Sigmoid colon (tissue), 7 donors: ENCODE measurements at places on chromosomes 13 and 19. TPM values are rescaled to one million over a fixed set of nuclear protein-coding genes. Genes with fewer than 3 reads are reported as not detected.

SLC5A5 gene
- total RNA-seq, result not detected

ZNF829 gene
- 5.6 TPM for total RNA-seq

PIK3R2 gene
- 7.9 TPM for total RNA-seq

CYP4F2 gene
- not detected for total RNA-seq

LILRB4 gene
- 6.4 TPM for total RNA-seq

ERVK3-1 gene
- 49.4 TPM for total RNA-seq

ICAM5 gene
- 0.83 TPM for total RNA-seq

KIR3DL1 gene
- total RNA-seq, result not detected

ZNF324 gene
- total RNA-seq, result 11.8 TPM

PNMA8B gene
- total RNA-seq, result 1.5 TPM
